ENCODE measurements at places on chromosomes 12 and 14.

GRCh38 chr14:80494769-80495168 is 283.5 kb upstream of the DIO2 start:
- DNase-seq = no peak

DNA sequence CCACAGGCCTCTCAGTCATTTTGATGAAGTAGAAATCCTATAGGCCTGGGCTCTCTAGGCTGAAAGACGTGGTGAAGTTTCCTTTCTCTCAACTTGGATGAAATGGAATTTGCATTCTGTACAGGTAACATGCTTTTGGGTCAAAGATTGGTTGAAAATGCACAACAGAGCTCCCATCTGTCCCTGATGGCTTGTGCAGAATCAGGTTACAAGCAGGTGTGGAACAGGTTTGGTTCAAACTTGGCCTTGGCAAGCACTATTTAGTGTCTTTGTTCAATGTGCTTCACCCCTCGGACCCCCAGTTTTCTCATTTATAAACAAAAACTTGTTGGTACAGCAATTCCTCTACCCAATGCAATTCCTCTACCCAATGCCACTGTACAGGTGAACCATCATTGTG is 1493.0 kb downstream of the AACS start:
- no peak for DNase-seq

GRCh38 chr12:122421821-122422729 is at the start of gene CLIP1:
CLIP1 (minus strand) TSS chr12:122422669; CDS start chr12:122380452, 42,217 bp downstream.
- no peak for DNase-seq

DNA sequence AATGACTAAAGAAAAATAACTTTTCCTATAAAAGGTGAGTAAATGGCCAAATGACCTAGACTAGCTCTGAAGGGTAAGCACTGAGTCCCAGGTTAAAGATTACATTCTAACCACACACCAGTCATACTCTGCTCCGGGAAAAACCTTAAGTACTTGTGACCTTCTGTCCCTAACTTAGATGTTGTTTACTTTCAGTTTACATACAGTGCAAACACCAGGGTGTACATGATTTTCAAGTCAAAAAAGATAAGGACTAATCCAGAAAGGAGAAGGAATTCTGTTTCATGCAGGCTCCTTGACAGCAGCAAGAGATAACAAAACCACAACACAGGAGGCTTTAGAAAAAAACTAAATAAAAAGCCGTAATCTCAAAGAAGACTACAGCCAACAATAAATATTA is 174.2 kb downstream of the PPM1H start:
- DNase-seq = no peak
